Activated CD4-positive, alpha-beta T cell treated with anti-CD3 and anti-CD28 coated beads, Interleukin-2, amount 50 U/mL, for 16 hours (primary cell): ENCODE measurements at places on chromosomes 4 and X.

DNA sequence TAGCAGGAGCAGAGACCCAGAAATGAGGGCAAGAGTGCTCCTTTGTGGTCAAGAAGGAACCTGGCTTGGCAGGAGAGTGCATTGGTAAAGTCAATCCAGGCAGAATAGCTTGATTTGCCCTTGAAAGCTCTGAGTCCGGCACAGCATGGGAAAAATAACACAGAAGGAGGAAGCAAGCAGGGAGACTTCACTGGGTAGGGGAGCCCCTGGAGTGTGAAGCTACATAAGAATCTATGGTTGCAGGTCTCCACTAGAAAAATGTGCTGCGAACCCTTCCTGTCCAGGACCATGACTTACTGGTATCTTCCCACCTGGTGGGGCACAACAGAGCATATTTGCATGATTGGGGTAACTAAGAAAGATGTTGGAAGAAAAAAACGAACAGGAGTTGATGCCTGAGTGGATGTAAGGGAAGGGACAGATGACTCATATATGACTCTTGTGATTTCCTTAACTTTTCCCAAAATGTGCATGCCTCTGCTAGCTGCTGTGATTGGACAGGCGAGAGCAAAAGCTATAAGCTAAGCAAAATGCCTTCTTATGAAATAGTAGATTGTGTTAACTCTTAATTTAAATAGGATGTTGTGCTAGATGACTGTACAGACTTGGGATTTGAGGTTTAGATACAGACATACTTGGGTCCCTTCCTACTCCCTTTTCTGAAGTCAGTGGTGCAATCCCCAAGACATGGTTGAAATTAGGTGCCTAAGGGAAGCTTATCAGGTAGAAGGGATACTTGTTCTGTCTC, 3.3 kb downstream of the IL13RA1 start:
- no peak for DNase-seq

- no peak for DNase-seq
Measured at GRCh38 chr4:27057053-27057452, 196.4 kb downstream of the STIM2 start.

GRCh38 chrX:153538424-153538823, 21.0 kb downstream of the ATP2B3 start:
- DNase-seq: no peak

GRCh38 chrX:14590693-14591424, 61.5 kb downstream of the GLRA2 start:
- no peak for DNase-seq

GRCh38 chr4:78418406-78418805, 133.2 kb upstream of the ANXA3 start:
- no peak for DNase-seq

DNA sequence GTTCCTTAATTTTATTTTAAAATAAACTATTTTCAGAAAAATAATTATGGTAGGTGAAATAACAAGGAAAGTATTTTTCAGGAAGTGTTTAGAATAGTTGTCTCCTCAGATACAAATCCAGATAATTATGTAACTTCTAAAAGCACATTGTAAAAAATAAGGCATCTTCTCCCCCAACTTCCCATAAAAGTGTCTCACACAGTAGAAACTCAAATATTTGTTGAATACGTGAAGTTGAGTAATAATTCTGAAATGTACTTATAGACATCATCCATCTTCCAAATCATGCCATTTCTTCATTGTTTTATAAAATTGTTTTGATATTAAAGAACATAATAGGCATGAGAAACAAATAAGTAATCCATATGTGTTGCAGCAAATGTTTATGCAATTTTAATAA, 18.0 kb downstream of the SHISA3 start:
- DNase-seq: no peak

GRCh38 chr4:148434075-148434773, 8.0 kb downstream of the NR3C2 start:
- peak; percentile 48 for DNase-seq

- DNase-seq: no peak
Measured at GRCh38 chrX:107669885-107670628, 41.7 kb downstream of the PRPS1 start.

DNA sequence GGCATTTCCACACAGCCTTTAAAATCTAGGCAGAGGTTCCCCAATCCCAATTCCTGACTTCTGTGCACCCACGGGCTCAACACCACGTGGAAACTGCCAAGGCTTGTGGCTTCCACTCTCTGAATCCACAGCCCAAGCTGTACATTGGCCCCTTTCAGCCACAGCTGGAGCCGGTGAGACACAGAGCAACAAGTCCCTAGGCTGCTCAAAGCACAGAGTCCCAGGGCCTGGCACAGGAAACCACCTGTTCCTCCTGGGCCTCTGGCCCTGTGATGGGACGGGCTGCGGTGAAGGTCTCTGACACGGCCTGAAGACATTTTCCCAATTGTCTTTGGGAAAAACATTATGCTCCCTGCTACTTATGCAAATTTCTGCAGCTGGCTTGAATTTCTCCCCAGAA, 500.0 kb downstream of the FSTL5 start:
- no peak for DNase-seq

GRCh38 chr4:112277705-112278448, 7.8 kb downstream of the TIFA start:
- DNase-seq: no peak

- peak; percentile 62 for DNase-seq
Measured at GRCh38 chrX:118536687-118537461, 41.3 kb downstream of the DOCK11 start.

DNA sequence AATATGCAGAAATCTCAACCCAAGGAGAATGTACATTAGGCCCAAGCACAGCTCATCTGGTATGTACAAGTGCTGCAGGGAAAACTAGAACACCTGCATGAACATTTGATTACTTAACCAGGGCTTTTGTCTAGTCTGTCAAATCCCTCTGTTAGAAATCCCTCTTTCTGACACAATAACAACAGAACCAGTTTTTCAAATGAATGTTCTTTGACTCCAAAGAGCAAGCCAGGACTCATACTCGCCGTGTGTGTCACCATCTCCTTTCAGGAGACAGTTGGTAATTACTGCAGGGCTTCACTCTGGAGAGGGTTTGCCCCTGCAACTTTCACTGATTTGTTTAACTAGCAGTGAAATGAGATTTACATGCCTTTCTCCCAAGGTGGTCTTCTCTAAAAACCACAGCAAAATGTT, 143.0 kb upstream of the FAM241A start:
- DNase-seq: no peak

- no peak for DNase-seq
Measured at GRCh38 chr4:61501812-61502211, 301.7 kb downstream of the ADGRL3 start.

- DNase-seq: no peak
Measured at GRCh38 chr4:109302361-109303139, at the start of gene COL25A1. Gene COL25A1, minus strand, starts transcription at chr4:109302658.

GRCh38 chrX:74924449-74925224, 615 bp downstream of the NEXMIF start:
- peak; percentile 24 for DNase-seq

GRCh38 chr4:150126864-150127203, 48.6 kb downstream of the DCLK2 start:
- peak; percentile 24 for DNase-seq

DNA sequence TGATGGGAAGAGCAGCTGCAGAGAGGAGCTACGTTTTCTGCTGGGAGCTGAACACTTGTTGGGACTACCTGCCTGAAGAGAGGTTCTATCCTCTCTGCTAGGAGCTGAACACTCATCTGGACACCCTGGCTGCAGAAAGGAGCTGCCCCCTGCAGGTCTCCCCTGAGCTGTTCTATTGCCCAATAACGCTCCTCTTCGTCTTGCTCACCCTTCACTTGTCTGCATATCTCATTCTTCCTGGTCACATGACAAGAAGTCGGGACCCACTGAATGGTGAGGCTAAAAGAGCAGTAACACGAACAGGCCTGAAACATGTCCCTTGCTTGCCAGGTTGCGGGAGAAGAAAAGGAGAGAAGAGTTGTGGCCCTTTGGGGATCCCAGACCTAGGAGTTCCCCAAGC, 27.8 kb downstream of the NAA11 start:
- no peak for DNase-seq

- DNase-seq: no peak
Measured at GRCh38 chrX:69280933-69281332, 115.7 kb upstream of the PJA1 start.

DNA sequence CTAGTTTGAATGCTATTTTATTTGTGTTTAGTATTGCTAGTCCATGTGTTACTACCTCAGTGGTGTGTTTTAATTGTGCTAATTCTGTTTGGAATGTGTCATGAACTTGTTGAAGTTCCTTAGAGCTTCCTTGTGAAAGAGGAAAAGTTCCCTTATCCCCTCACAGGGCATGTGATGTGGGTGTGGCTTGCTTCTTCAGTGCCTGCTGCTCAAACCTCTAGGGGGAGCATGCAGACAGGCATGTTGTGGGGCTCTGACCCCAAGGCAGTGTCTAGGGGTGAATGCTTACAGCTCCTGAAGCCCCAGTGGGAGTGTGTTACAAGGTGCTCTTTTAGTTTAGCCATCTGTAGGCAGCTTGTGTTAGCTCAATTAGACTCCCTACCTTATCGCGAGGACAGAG, 86.5 kb downstream of the MAGED4 start:
- no peak for DNase-seq

DNA sequence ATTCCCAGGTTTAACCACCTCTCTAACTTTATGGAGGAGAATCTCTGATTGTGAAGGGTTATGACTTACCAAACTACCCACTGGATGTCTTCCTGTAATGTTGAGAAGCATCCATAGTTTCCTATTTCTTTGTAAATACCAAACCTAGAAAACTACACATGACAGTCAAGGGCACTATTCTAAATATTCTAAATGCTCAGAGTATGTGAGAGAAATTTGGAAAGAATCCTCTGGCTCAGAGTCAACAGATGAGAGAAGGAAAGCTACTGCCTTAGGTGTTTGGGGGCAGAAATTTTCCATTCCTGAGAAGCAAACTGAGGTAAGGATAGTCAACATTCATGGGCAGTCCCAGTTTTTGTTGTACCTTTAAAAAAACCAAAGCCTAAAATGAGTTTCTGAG, 155.8 kb downstream of the KCNIP4 start:
- DNase-seq: no peak
